ENCODE measurements at places on chromosomes 2 and 18.

DNA sequence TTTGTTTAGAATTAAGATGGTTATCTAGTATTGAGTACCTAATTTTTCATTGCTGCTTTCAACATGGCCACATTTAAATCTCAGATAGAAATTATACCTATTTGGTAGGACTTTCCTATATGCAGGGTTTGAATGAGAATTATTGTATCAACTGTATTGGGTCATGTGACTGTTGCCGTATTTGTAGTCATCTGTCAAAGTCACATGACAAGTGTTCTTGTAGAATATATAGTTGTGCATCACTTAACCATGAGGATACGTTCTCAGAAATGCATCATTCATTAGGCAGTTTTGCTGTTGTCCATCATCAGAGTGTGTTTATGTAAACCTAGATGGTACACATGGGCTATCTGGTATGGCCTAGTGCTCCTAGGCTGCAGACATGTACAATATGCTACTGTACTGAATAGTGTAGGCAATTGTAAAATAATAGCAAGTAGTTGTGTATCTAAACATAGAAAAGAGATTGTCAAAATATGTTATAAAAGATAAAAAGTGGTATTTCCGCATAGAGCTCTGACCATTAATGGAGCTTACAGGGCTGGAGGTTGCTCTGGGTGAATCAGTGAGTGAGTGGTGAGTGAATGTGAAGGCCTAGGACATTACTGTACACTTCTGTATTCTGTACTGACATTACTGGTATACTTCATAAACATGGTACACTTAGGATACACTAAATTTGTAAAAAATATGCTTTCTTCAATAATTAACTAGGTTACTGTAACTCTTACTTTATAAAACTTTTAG, 123.7 kb downstream of the MAP4K4 start:
- no peak for DNase-seq

- DNase-seq: no peak
Measured at GRCh38 chr2:48457227-48457626, 72.7 kb upstream of the STON1 start.

GRCh38 chr2:128008074-128008672, 19.7 kb downstream of the SAP130 start:
- DNase-seq: no peak

- no peak for DNase-seq
Measured at GRCh38 chr2:237487496-237487895, 445 bp downstream of the MLPH start.

GRCh38 chr2:67130531-67131256, 266.4 kb upstream of the ETAA1 start:
- DNase-seq: no peak

DNA sequence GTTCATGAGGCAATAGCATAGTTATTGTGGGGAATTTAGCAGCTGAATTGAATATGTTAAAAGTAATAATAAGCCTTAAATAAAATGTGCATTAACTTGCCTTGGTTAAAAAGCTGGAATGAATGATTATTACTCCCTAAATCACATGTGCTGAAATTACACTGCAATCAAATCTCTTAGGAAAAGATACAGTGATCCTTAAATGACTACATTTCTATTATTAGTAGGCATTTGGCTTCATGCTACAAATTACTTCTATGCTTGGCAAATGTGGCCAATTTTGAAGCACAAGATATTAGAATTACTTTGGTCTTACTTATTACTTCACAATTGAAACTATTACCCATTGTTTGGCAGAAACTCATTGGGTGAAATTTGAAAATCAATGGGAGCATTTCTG, 5.4 kb downstream of the RND3 start:
- no peak for DNase-seq

DNA sequence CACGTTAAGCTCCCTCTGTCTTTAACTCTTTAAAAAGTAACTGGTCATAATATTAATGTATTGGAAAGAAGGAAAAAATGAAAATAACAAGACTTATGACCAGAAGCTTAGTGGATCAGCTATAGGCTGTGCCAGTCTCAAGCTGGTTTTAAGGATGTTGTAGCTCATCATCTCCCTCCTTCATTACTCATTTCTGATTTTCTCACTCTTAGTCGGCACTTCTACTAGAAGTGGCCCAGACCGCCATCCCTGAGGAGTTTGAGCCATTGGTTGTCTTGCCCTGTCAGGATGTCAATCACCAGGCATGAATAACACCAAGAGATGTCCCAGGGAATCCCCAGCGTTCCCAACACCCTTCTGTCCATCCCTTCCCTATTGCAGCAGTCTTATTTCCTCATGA, 151.5 kb downstream of the ASXL3 start:
- no peak for DNase-seq

DNA sequence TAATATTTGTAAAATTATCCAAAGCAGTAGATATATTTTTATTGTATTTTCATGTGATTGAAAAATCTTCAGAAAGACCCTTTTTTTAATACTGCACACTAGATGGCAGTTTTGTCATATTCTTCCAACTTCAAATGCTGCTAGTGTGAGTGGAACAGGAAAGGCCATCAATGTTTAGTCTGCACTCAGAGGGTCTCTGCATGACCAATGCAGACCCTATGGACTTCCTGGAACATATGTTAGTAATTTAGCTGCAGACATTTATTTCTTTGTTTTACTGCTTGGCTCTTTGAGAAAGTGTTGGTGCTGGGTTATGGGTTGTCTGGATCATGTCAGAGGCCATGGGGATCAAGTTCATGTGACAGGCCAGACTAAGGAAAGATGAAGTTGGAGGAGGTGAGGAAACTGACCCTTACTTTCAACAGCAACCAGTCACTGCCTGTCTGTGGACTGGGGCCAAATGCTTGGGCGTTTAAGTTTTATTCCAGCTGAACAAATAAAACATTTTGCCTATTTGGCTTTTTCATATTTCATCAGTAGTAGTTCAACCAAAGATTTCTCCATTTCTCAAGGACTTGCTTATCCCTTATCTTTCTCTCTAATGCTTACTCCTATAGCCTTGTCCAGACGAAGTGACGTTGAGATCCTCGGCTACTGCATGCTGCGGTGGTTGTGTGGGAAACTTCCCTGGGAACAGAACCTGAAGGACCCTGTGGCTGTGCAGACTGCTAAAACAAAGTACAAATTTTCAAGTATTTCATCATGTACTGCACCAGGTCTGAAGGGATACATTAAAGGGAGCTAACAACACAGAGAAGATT, 84.8 kb downstream of the VRK2 start:
- DNase-seq: no peak

GRCh38 chr2:111169924-111170323, 49.2 kb downstream of the BCL2L11 start:
- no peak for DNase-seq

DNA sequence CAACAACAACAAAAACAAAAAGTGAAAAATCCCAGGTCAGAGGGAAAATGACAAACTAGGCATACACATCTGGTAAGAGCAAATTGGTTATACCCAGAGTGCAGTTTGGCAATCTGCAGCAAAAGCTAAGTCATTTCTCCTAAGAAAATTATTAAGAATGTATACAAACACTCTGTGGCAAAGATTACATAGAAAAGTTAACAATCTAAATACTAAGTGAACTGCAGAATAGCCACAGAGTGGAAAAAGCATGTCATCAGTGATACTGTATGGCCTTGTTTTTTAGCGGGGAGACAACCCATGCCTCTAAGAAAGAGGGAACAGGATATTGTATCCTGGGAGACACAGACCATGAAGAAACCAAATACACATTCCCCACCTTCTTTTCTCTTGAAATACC, 136.0 kb upstream of the ITGB6 start:
- DNase-seq: no peak

- DNase-seq: no peak
Measured at GRCh38 chr2:219783359-219783975, 156.0 kb downstream of the SLC4A3 start.

DNA sequence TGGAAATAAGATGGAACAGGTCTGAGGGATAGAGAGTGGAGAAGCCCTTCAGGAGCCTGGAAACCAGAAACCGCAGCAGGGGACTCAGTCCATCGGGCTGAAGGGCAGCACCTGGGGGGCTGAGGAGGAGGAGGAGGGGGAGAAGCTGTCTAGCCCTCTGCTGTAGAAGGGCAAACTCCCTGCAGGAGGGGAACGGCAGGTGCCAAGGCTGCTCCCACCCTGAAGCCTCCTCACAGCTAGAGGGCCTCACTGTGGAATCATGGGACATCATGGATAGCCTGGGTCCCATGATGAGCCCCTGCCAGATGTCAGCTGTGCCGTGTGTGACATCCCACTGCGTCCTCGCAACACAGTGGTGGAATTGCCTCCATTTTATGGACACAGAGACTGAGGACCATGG, 435 bp downstream of the MYO7B start:
- no peak for DNase-seq

DNA sequence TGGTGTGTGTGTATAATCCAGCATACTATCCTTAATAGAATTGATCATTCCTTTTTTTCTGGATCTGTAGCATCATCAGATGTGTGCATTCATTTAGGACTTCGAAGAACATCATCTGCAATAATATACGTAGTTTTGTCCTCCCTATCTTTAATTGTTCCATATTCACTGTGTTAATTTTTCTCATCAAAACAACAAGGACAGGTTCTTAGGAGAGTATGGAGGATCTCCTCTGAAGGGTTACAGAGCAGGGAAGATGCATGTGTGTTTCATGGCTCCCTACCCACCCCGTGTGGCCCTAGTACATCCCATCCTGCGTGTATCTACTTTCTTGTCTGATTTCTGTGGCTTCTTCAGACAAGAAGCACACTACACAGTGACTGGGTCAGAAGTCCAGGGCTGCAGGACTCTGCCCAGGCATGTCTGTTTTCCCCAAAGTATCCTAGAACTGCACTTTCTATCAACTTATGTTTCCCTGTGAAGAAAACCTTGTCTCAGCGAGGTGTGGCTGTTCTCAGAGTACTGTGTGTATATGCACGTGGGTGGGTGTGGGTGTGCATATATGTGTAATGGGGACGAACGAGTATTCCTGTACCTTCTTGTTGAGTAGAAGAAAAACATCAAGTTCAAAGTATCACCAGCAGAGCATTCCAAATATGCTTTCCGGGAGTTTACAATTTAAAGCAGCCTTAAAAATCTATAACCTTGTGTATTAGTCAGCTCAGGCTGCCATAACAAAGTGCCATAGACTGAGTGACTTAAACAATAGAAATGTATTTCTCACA, 220.4 kb upstream of the FOSL2 start:
- no peak for DNase-seq

GRCh38 chr2:17918789-17919188, 40.3 kb downstream of the KCNS3 start:
- no peak for DNase-seq

DNA sequence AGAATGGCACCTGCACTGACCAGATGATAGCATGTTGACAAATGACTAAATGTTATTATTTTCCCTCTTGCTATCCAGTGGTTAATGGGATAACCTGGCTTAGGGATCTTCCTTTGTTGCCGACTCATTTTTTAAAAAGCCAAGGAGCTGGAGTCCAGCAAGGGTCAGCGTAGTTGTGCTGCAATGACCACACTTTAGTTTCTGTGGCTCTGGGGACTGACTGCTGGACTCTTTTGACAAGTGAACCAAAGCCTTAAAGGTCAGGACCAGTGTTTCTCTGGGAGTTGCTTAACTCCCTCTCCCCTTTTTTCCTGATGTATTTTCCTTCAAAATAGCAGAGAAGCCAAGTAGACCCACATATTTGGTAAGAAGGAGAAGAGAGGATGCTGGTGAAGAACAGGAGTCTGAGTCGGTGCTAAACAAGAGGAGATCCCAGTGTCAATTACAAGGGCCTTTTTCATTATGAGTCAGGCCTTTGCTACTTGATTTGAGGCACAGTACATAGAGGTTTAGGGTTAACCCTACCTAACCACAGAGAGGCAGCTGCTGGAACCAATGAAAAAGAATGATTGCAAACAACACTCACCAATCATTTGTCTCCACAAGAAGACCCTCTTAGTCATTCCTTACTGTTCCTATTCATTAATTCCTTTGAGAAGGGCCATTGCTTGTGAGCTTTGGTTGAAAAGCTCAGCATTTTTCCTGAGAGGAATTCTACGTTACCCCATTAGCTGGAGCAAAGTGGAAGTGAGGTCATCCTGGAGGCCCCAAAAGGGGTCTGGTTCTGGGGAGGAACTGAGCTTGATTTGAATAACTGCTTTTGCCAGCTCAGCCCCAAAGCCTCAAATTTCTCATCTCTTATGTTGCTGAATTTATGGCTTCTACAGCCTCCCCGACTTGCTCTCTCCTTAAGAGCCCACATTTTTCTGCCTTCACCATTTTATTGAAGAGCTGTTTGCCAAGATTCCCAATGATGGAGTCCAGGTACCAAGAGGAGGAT, 137.6 kb upstream of the HNMT start:
- no peak for DNase-seq

DNA sequence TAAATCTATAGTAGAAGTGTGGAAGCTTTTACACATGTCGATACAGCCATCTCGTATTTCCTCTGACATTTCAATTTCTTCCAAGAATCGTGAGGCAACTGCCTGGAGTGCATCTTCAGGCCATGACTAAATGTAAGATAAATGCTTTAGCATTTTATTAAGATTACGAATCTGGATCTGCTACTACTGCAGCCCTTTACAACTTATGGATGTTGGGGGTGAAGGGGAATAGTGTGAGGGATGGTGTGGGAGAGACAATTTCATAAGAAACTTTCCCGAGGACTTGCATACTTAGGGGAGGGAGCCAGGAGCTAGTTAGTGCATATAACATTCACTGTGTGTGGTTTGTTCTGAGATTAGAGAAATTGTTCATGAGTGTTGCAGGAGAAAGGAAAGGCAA, 204.8 kb downstream of the SLC39A10 start:
- no peak for DNase-seq

DNA sequence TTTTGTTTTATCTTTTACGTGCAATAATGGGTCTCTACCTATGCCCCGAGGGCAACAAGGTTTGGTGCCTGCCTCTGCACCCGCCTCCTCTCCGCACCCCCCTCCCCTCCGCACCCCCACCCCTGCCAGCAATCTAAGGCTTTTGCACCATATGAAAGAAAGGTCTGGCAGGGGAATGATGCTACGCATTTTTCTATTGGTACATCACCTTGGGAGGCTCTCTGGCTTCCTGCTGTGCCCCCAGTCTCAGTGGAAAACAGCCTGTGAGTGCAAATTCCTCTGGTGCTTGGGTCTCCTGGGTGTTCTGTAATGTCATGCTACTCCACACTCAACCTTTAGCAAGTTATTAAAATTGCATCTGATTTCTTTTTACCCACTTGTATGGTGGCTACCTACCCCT, 161.3 kb upstream of the SMAD7 start:
- DNase-seq: no peak

DNA sequence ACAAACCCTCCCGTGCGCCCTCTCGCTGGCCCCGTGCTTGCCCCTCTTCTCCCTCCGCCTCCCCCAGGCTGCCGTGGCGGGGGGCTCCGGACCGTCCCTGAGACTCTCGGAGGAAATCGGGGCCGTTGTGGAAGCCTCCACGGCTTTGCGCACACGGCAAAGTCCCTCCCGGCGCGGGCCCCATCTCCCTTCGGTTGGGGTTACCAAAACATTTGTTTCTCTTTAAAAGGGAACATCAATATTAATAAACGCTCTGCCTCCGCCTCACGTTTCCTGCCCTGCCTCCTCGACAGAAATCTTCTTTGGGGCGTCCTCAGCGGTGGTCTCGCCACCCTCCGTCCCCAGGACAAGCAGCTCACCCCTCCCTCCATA, 3.8 kb downstream of the PAX3 start:
- no peak for DNase-seq

GRCh38 chr2:106314444-106314843, 120.3 kb upstream of the UXS1 start:
- no peak for DNase-seq

- no peak for DNase-seq
Measured at GRCh38 chr2:180289627-180290026, 282.5 kb upstream of the CWC22 start.
